ENCODE measurements at places on chromosomes 12 and 14. TPM values are rescaled to one million over a fixed set of nuclear protein-coding genes. Genes with fewer than 3 reads are reported as not detected.
A peak's percentile ranks its signal among the peaks of the same experiment; 100 is the strongest.

- DNase-seq, result peak; percentile 80
Observed at GRCh38 chr14:68794130-68794850, 1.4 kb upstream of the ZFP36L1 start.

Gene TOMM20L
- not detected for total RNA-seq

Gene SPIC
- not detected for total RNA-seq

DNA sequence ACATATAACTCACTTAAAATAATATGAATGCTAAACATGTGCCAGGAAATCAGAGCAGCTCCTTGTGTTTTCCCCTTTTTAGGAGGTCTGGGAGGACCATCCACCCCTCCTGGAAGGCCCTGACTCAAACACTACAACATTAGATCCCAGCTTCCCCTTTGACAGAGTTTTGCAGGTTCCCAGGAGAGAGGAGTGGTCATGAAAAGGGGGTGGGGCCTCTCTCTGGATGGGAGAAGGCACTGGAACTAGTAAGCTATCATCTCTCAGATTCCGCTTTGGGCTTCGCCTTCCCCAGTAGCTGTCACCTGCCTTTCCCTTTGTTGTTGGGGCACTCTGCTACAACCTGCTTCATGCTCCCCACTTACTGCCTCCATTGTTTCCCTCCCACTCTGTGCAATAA, 149.2 kb downstream of the ZFP36L1 start:
- no peak for DNase-seq

Gene LRTM2
- total RNA-seq, result not detected

Gene SYNDIG1L
- total RNA-seq, result not detected

Gene SLC35E3
- total RNA-seq, result 8.1 TPM

- no peak for DNase-seq
Observed at GRCh38 chr12:63294327-63294632, 143.3 kb upstream of the AVPR1A start.

- DNase-seq, result no peak
Observed at GRCh38 chr14:65318636-65319506, 93.7 kb upstream of the FUT8 start.

DNA sequence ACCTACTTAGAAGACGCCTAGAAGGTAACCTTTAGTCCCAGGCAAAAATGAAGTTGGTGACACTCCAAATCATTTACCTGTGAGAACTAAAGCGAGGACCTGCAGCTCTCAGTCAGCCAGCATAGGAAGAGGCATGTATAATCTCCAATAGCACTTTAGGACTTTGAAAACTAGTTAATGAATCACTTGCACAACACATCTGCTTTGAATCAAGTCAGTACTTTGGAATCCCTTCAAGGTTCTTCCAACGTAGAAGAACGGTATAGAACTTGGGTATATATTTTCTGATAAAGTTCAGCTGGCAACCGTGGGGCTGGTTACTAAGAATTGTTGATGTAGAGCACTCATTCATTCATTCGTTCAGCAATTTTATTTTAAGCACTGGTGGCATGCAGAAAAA, 251.9 kb downstream of the TMEM132D start:
- no peak for DNase-seq

DNA sequence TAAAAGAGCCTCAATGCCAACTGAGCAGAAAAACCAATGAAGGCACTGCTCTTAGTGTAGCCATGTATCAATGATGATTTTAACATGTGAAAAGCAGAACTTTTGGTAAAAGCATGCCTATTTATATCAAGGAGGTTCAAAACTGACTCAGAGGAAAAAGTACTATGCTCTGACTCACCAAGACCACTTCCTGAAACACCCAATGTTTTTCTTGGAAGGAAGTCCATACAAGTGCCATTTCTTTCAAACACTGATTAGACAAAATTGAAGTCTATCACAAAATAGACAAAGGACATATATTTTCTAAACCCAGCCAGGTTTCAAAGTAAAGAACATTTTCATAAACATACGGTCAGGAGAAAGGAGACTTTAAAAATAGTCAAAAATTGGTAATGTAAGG, 88.6 kb downstream of the EPS8 start:
- DNase-seq, result peak; percentile 12

GRCh38 chr14:100438678-100439592, 115.8 kb downstream of the SLC25A47 start:
- DNase-seq, result no peak

- peak; percentile 31 for DNase-seq
Observed at GRCh38 chr14:76647697-76648298, 113.5 kb upstream of the VASH1 start.

DNA sequence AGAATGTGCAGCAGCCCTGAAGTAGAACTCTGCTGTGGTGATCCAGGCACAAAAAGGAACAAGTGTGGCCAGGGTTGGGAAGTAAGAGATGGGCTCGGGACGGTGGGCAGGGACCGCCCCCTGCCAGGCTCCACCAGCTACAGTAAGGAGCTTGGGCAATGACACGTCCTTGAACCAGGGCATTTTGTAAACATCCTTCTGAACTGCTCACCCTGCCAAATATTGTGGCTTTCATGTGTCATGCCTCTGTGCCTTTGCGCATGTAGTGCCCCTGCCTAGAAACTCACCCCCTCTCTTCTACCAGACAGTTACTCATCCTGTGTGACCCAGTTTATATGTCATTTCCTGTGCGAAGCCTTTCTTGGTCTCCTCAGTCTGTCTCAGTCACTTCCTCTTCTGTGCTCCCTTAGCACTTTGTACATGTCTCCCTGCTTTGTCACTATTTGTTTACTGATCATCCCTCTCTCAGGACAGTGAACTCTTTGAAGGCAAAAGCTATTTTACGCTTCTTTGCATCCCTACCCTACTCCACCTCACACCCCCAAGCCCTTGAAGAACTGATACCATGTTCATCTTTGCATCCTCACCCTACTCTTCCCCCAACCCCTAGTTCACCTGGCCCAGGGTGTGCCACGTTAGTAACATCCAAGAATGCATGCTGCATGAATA, 108.9 kb upstream of the PLEKHG7 start:
- DNase-seq, result peak; percentile 79

- no peak for DNase-seq
Observed at GRCh38 chr12:4194668-4195067, 78.9 kb upstream of the CCND2 start.

DNA sequence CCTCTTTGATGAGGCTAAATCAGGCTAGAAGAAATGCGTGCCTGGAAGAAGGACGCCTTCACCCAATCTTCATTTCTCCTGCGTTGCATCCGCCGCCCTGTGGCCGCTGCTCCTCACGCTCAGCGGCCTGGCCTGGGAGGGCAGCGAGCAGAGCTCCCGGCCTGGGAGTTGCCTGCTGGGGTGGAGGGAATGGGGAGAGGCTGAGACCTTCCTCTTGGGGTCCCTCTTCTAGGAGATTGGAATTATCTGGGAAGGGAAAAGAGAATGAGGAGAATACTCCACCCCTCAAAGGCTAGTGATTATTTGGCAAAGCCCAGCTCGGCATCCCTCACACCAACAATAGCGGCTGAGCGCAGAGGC, 2.4 kb upstream of the HOXC12 start:
- no peak for DNase-seq

DNA sequence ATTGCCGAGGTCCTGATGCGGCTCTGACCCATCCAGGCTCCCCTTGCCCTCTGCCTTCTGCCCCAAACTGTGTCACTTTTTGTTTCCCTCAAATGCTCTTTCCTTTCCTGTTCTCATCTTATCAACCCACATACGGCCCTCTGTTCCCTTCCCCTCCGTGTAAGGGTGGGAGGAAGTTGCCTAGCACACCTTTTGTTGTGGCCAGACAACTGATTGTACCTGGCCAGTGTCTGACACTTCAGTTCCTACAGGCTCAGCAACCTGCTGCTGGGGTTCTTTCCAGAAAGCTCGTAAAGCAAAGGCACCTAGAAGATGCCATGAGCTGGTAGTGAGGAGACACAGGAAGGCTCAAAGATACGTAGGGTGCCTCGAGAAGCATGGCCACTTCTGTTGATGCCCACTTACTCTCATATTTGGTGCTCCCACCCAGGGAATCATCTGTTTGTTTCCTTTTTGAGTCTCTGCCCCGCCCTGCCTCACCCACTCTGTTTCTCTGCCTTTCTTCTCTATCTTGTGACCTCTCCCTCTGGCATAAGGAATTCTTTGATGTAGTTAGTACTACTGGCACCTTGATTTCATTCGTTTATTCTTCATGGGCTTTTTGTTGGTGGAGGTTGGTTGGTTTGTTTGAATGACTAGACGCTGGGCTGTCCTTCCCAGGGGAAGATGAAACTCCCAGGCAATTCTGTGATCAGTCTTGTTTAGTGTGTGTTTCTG, 152.4 kb upstream of the FKBP4 start:
- DNase-seq, result peak; percentile 13

- no peak for DNase-seq
Observed at GRCh38 chr12:59833408-59833807, 237.6 kb downstream of the SLC16A7 start.

DNA sequence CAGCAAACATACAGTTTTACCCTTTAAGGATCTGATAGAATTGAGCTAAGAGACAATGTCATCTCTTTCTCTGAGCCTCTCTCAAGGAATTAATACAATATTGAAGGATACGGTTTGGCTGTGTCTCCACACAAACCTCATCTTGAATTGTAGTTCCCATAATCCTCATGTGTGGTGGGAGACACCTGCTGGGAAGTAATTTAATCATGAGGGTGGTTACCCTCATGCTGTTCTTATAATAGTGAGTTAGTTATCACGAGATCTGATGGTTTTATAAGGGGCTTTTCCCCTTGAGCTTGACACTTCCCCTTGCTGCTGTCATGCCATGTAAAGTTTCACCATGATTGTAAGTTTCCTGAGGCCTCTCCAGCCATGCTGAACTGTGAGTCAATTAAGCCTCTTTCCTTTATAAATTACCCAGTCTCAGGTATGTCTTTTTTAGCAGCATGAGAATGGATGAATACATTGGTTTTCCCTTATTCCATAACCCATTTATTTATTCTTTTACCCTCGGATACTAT, 47.6 kb downstream of the TMEM30B start:
- no peak for DNase-seq

Gene B4GALNT1
- 0.62 TPM for total RNA-seq

Gene MYF5
- total RNA-seq, result not detected

Gene SLCO1B1
- not detected for total RNA-seq

Gene RNASE7
- not detected for total RNA-seq

DNA sequence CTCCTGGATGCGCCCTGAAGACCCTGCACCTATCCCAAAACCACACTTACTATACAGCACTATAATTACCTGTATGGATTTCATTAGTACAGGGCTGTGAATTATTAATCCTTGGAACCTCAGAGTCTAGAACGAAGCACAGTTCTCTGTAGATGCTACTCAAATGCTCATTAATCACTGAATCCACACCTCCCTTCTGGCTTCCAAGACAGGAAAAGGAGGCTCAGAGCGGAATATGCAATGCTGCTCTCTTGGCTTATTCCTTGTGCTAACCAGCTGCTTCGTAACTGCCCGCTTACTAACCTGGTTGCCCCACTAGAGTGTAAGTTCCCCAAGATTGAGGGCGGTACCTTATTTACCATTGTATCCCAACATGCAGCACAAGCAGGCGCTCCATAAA, 39.1 kb upstream of the NUDT4 start:
- DNase-seq, result no peak

Gene MFAP5
- total RNA-seq, result not detected

DNA sequence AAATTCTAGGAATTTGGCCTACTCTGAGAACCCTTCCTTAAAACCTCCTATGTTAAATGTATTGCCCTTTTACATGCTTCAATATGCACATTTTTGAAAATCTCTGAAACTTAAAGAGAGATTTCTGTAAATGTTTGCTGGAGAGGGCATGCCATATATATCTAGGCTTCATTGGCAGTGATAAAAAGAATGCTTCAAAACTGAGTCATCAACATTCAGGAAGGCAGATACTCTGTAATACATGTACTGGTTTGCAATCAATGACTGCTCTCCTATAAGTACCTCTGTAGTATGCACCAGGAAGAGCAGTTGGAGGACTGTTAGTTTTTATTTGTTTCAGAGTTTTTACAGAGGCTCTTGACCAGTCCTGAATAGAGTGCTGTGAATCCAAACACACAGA, 739.9 kb downstream of the SLC16A7 start:
- DNase-seq, result no peak

Gene PPFIBP1
- 7.7 TPM for total RNA-seq

- no peak for DNase-seq
Observed at GRCh38 chr12:388012-388411, 1.1 kb downstream of the KDM5A start.
